CD8-positive, alpha-beta memory T cell (primary cell): ENCODE measurements at places on chromosomes 5 and 9. TPM values are rescaled to one million over a fixed set of nuclear protein-coding genes. Genes with fewer than 3 reads are reported as not detected.

HAND1 gene
- not detected for total RNA-seq

CDH12 gene
- not detected for total RNA-seq

CHSY3 gene
- not detected for total RNA-seq

TYRP1 gene
- total RNA-seq: not detected

GMCL2 gene
- total RNA-seq: not detected

PLPP1 gene
- total RNA-seq: 14.7 TPM

ZSWIM6 gene
- total RNA-seq: 6.0 TPM

RNF224 gene
- total RNA-seq: not detected

CBY3 gene
- total RNA-seq: 0.91 TPM

ANKRD18B gene
- 0.92 TPM for total RNA-seq

RBM27 gene
- 30.8 TPM for total RNA-seq

DNA sequence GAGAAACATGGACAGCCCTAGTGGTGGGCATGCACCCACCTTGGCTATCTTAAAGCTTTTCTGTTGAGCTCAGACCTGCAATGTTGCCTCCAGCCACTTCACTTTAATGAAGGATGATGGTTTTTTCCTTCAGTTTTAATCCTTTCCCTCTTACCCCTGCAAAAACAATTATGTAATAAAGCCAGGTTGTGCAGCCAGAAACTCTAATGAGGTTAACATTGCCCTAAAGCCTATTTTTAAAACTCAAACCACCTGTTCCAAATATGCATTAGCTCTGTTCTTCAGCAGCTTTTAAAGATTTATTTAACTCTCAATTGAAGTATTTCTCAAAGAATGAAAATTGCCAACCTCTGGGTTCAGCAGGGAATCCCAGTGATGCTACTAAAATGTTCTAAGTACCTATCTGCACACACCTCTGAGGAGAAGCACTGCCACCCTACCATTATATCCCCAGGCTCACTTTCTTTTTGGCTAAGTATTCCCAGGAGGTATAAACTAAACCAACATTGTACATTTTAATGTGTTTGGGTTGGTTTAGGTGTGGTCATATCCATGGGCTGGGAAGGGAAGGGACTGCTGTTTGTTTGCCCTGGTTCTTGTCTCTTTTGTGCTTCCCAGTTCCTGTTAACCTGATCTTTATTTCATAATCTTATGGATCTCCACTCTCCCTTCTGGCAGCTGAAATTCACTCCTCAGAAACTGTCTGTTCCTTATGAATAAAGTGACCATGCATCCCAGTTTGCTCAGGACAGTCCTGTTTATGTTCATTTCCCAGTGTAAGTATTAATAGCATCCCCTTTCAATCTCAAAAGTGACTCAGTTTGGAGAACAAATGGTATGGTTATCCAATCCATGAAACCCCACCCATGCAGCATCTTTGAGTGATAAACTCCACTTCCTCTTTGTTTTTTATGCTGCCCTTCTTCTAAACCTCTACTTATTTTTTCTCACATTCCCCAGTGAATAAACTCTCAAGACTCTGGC, 251.7 kb downstream of the RAB3C start:
- H3K36me3 ChIP-seq: no peaks in the 10 kb centered on the region
- H3K4me1 ChIP-seq: no peaks in the 10 kb centered on the region
- no peak overlapping the region for H3K4me3 ChIP-seq
- H3K27me3 ChIP-seq: no peaks in the 10 kb centered on the region
- no peak overlapping the region for H3K27ac ChIP-seq
- DNase-seq: no peak

- H3K4me1 ChIP-seq: no peaks in the 10 kb centered on the region
- DNase-seq: no peak
- H3K36me3 ChIP-seq: no peaks in the 10 kb centered on the region
- no peaks in the 10 kb centered on the region for H3K27me3 ChIP-seq
- H3K27ac ChIP-seq: no peak overlapping the region
Observed at GRCh38 chr5:160289356-160289651, 23.1 kb downstream of the CCNJL start.

- H3K4me3 ChIP-seq: no peak overlapping the region
- H3K36me3 ChIP-seq: no peaks in the 10 kb centered on the region
- DNase-seq: no peak
- no peaks in the 10 kb centered on the region for H3K27me3 ChIP-seq
- H3K27ac ChIP-seq: no peak overlapping the region
Observed at GRCh38 chr9:135152614-135153334, 65.3 kb downstream of the OLFM1 start.

GRCh38 chr9:131624636-131625507, 79.5 kb downstream of the PRRT1B start:
- peak overlapping the region; percentile 58 for H3K27ac ChIP-seq
- peaks cover 42% of the 10 kb centered on the region for H3K4me1 ChIP-seq
- H3K27me3 ChIP-seq: no peaks in the 10 kb centered on the region
- H3K4me3 ChIP-seq: no peak overlapping the region
- H3K36me3 ChIP-seq: peaks cover 30% of the 10 kb centered on the region
- no peak for DNase-seq

- no peaks in the 10 kb centered on the region for H3K36me3 ChIP-seq
- no peaks in the 10 kb centered on the region for H3K4me1 ChIP-seq
- DNase-seq: no peak
Observed at GRCh38 chr9:36833954-36834353, 200.1 kb downstream of the PAX5 start.

DNA sequence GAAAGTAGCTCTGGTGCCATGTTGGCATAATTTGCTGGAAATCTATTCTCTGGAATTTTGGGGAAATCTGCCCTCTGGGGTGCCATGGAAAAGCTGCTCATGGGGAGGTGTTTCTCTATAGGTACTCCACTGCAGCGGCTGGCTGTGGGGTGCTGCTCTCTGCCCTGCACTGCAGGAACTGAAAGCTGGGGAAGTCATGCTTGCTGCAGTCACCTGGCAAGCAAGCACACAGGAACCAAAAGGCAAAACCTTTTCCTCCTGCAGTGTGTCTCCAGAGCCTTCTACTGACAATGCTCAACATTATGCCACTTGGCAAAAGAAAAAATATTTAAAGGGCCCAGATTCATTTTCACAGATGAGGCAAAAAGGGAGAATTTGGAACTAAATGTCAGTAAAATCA, 25.8 kb upstream of the CARNMT1 start:
- no peak overlapping the region for H3K27ac ChIP-seq
- H3K4me1 ChIP-seq: no peaks in the 10 kb centered on the region
- no peak overlapping the region for H3K4me3 ChIP-seq

GRCh38 chr5:40754381-40755092, 1.2 kb downstream of the TTC33 start:
- H3K27ac ChIP-seq: peak overlapping the region; percentile 89
- H3K27me3 ChIP-seq: no peaks in the 10 kb centered on the region
- peak overlapping the region; percentile 93 for H3K4me3 ChIP-seq
- H3K4me1 ChIP-seq: peaks cover 14% of the 10 kb centered on the region
- DNase-seq: no peak

DNA sequence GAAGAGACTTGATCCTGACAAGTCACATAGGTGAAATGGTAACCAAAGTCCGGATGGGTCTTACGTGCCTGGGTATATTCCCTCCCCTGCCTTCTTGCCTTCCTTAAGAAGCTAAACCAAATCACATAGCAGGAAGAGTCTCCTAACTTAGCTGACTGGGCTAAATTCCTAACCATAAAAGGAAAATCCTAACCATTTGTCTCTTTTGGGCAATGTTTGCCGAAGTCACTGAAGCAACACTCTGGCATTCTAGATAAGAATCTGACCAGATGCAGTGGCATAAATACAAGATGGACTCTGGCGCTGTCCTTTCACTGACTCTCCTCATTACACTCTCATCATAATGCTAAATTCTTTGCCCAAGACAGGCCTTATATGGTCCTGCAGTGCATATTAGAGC, 625.5 kb upstream of the RORB start:
- H3K27ac ChIP-seq: no peak overlapping the region
- no peak for DNase-seq
- no peaks in the 10 kb centered on the region for H3K27me3 ChIP-seq
- H3K36me3 ChIP-seq: no peaks in the 10 kb centered on the region
- H3K4me3 ChIP-seq: no peak overlapping the region

- H3K4me3 ChIP-seq: no peak overlapping the region
- no peak overlapping the region for H3K27ac ChIP-seq
- no peaks in the 10 kb centered on the region for H3K4me1 ChIP-seq
- no peaks in the 10 kb centered on the region for H3K27me3 ChIP-seq
- no peak for DNase-seq
Observed at GRCh38 chr5:100423330-100423729, 111.8 kb upstream of the FAM174A start.

GRCh38 chr5:21680641-21681040, 1172.5 kb downstream of the CDH12 start:
- DNase-seq: no peak
- H3K4me3 ChIP-seq: no peak overlapping the region
- no peaks in the 10 kb centered on the region for H3K4me1 ChIP-seq
- H3K36me3 ChIP-seq: no peaks in the 10 kb centered on the region

GRCh38 chr9:106718936-106719335, 144.0 kb upstream of the ZNF462 start:
- H3K36me3 ChIP-seq: no peaks in the 10 kb centered on the region
- H3K27me3 ChIP-seq: no peaks in the 10 kb centered on the region

- no peaks in the 10 kb centered on the region for H3K27me3 ChIP-seq
- DNase-seq: no peak
Observed at GRCh38 chr5:1514027-1514818, 9.5 kb downstream of the LPCAT1 start.

GRCh38 chr5:115336201-115336720, 39.8 kb upstream of the CCDC112 start:
- no peak for DNase-seq
- H3K27me3 ChIP-seq: no peaks in the 10 kb centered on the region
- H3K36me3 ChIP-seq: no peaks in the 10 kb centered on the region
- no peak overlapping the region for H3K27ac ChIP-seq
- H3K4me3 ChIP-seq: no peak overlapping the region
- no peaks in the 10 kb centered on the region for H3K4me1 ChIP-seq

GRCh38 chr5:36883894-36884462, 7.4 kb downstream of the NIPBL start:
- no peak overlapping the region for H3K4me3 ChIP-seq
- no peak for DNase-seq
- no peaks in the 10 kb centered on the region for H3K27me3 ChIP-seq

DNA sequence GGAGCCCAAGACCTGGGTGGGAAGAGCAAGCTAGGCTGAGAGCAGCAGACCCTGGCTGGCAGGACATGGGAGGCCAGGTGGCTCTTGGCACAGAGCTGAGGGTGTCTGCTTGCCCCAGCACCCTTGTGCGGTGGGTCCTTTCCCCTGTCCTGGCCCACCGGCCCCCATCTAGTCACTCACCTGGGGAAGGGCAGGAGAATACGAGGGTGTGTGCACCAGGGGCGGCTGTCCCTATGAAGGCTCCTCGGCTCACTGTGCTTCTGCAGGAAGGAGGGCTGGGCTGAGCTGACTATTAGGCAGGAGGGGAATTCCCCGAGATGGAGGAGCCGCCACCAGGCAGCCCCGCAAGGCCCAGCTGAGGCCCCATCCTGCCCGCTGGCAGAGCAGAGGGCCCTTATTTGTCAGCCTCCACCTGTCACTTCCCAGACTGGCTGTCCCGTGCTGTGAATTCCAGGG, 6.1 kb upstream of the TNIP1 start:
- H3K27me3 ChIP-seq: no peaks in the 10 kb centered on the region
- peak overlapping the region; percentile 23 for H3K4me3 ChIP-seq
- no peaks in the 10 kb centered on the region for H3K36me3 ChIP-seq
- H3K4me1 ChIP-seq: peaks cover 51% of the 10 kb centered on the region

GRCh38 chr5:63155310-63155631, 576.7 kb downstream of the LRRC70 start:
- H3K36me3 ChIP-seq: no peaks in the 10 kb centered on the region
- no peaks in the 10 kb centered on the region for H3K4me1 ChIP-seq
- no peaks in the 10 kb centered on the region for H3K27me3 ChIP-seq
